ENCODE measurements at places on chromosomes 6 and 20.

- peak; percentile 20 for DNase-seq
Measured at GRCh38 chr6:123380257-123380656, 256.5 kb downstream of the TRDN start.

DNA sequence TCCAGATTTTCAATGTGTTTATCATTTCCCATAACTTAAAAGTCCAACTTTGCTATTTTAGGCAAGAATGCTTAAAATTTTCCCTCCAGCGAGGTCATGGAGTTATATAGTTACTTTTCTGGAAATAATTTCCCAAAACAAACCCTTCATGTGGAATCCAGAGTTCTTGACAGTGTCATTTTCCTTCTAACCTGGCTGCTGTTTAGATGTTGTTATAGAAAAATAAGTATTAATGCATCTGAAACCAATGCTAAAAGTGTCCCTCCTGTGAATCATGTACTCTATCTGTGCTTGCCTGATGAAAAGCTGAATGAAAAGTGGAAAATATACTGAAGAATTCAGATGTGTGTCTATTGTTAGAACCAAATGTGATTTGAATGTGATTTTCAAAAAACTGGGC lies 245.3 kb upstream of the HSF2 start:
- DNase-seq, result no peak

DNA sequence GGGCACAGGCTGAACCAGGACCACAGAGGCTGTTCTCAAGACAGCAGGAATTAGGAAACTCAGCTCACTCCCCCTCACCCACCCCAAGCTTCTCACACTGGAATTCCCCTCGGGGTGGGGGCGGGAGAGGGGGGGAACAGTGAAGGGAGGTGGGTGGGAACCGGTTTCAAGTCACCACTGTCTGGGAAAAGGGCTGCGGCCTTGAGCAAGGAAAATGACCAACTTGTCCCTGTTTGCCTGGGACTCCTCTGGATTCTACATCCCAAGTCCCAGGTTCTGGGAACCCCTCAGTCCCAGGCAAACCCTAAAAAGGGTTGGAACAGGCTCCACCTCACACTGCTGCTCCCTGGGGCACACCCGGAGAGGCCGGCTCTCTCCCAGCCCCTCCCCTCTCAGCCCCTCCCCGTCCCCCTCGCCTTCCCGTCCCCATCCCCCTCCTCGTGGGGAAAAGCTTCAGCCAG lies 230.7 kb downstream of the TFAP2C start:
- DNase-seq, result no peak

DNA sequence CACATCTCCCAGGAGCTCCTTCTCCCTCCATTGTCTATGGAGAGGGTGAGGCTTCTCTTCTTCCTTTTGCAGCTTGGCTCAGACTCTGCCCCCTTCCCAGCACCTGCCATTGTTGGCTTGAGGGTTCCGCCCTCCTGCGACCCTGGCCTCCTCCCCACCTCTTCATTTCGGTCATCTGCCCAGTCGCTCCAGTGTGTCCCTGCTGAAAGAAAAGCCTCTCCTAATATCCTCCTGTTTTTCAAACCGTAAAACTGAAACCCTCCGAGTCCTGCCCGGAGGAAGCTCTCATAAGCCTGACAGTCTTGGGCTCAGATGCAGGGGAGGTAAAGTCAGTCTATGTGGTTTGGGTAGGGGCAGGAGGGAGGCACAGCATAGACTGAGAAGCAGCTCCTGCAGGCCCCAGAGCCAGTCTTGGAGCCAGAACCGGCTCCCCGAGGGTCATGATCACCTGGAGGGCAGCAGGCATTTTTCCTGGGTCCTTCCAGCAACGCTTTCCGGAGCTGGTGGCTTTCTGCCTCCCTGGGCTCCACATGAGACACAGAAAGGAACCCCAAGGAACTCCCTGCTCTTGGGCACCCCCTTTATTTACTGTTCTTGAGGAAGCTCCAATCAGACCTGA lies 235.1 kb downstream of the SMOC2 start:
- no peak for DNase-seq

GRCh38 chr6:81708113-81708699 lies 44.3 kb downstream of the TENT5A start:
- no peak for DNase-seq
